ENCODE measurements at places on chromosomes 7 and 10.
A peak's percentile ranks its signal among the peaks of the same experiment; 100 is the strongest.

- H3K27me3 ChIP-seq = peaks cover 3% of the 10 kb centered on the region
- no peaks in the 10 kb centered on the region for H3K4me1 ChIP-seq
- H3K36me3 ChIP-seq = peaks cover 5% of the 10 kb centered on the region
- DNase-seq = no peak
- H3K4me3 ChIP-seq = no peak overlapping the region
These were observed 558.7 kb downstream of the PTPRN2 start for GRCh38 chr7:158028971-158029370.

GRCh38 chr10:118409295-118409694 is 67.2 kb upstream of the FAM204A start:
- H3K4me3 ChIP-seq = no peak overlapping the region
- H3K4me1 ChIP-seq = no peaks in the 10 kb centered on the region
- H3K27ac ChIP-seq = no peak overlapping the region
- peaks cover 19% of the 10 kb centered on the region for H3K27me3 ChIP-seq
- H3K36me3 ChIP-seq = no peaks in the 10 kb centered on the region
- DNase-seq = no peak

GRCh38 chr10:34993782-34994181 is 96.4 kb downstream of the CUL2 start:
- no peaks in the 10 kb centered on the region for H3K36me3 ChIP-seq
- no peak for DNase-seq
- peaks cover 7% of the 10 kb centered on the region for H3K27me3 ChIP-seq
- no peak overlapping the region for H3K4me3 ChIP-seq
- H3K27ac ChIP-seq = no peak overlapping the region
- peaks cover 46% of the 10 kb centered on the region for H3K4me1 ChIP-seq

DNA sequence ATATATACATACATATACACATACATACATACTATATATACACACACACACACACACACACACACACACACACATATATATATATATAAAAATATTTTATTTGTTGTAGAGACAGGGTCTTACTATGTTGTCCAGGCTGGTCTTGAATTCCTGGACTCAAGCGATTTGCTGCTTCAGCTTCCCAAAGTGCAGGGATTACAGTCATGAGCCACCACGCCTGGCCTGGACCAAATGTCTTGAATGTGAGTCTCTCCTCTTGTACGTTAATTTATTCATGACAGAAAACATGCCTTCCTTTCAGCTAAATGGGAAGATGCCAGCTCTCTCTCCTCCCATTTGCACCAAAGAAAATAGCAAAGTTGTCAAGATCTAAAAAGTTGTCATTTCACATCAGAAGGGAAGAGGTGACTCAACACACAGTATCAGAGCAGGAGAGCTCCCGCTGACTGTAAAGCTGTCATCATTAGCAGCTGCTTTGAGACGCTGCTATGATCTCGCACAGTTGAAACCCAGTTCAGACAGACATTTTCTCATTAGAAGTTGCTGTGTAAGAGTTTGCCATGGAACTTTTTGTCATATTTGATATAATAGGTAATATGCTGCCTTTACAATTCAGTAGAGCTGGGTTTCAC is 224.3 kb downstream of the SFMBT2 start:
- H3K4me3 ChIP-seq = no peak overlapping the region
- H3K4me1 ChIP-seq = no peaks in the 10 kb centered on the region
- no peak for DNase-seq
- peaks cover 5% of the 10 kb centered on the region for H3K27me3 ChIP-seq

- 0 out of 2 replicates have a peak, but pooled peaks cover 2% of the 10 kb centered on the region for H3K27me3 ChIP-seq
- peak overlapping the region; percentile 45 for H3K4me3 ChIP-seq
- peaks cover 62% of the 10 kb centered on the region for H3K4me1 ChIP-seq
- peak overlapping the region; percentile 53 for H3K27ac ChIP-seq
- peaks cover 6% of the 10 kb centered on the region for H3K36me3 ChIP-seq
These were observed 26.1 kb upstream of the ADD3 start for GRCh38 chr10:109981650-109982049.

GRCh38 chr10:58782876-58783851 is 270.5 kb downstream of the BICC1 start:
- no peak overlapping the region for H3K4me3 ChIP-seq
- H3K27ac ChIP-seq = peak overlapping the region; percentile 44
- peaks cover 61% of the 10 kb centered on the region for H3K4me1 ChIP-seq
- DNase-seq = peak; percentile 1
- peaks cover 11% of the 10 kb centered on the region for H3K36me3 ChIP-seq

DNA sequence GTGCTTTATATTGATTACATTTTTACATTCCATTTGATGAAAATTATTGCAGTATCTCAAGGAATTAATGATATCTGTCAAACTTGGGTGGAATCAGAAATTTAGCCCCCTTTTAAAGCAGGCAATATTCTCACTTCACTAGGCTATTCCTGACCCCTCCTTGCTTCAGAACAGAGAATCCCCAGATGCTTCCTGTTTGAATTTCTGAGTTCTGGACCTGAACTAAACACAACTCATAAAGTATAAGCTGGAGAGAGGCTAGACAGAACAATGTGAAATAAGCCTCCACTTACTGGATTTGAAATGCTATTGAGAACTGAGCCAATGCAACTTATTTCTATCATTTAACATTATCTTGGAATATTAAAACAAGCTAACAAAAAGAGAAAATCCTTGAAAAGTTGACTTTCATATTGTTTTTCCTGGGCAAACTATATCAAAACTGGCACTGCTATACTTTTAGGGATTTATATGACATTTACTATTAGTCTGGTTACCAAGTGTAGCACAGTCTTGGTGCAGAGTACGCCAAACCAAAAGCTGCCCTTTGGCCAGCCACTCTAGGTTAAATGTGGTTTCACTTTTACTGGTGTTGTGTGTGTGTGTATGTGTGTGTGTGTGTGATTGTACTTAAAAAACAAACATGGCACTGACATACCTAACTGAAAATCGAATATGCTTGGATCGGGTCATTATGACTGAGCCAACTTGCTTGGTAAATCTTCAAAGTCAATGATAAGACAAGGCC is 19.0 kb upstream of the AGMO start:
- H3K36me3 ChIP-seq = peaks cover 5% of the 10 kb centered on the region
- no peak for DNase-seq
- H3K4me3 ChIP-seq = no peak overlapping the region

DNA sequence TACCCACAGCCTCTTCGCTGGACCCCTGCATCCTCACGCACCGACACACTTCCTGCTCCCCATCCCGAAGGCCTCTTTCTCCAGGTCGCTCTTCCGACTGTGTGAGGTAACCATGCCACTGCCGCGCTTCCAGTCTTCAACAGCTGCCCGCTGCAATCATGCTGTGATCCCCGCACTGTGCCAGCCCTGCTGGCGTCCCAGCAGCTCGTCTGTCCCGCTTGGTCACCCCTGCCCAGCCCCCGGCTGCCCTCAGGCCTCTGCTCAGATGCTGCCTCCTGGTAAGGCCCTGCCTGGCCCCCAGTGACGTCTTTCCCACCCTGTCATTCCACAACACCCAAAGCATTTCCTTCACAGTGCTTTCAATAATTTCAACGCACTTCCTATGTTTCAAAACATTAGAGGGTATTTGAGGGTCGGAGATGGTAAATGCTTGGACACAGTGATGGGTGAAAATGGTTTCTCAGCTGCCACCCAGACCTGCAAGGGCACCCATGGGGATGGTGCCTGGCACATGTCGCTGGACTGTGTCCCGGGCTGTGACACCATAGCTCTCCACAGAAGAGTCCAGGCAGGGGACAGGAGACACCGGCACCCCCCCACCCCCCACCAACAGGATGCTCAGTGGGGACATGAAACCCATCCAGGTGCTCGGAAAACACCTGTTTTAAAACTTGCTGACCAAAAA is 125.2 kb downstream of the MAD1L1 start:
- peaks cover 13% of the 10 kb centered on the region for H3K36me3 ChIP-seq
- peaks cover 57% of the 10 kb centered on the region for H3K4me1 ChIP-seq
- H3K27ac ChIP-seq = no peak overlapping the region
- peaks cover 4% of the 10 kb centered on the region for H3K27me3 ChIP-seq

- H3K27ac ChIP-seq = peak overlapping the region; percentile 85
- H3K36me3 ChIP-seq = peaks cover 30% of the 10 kb centered on the region
- peaks cover 52% of the 10 kb centered on the region for H3K4me1 ChIP-seq
These were observed 145.9 kb downstream of the LRRC4 start for GRCh38 chr7:127885222-127885772.

- H3K27ac ChIP-seq = no peak overlapping the region
- H3K4me1 ChIP-seq = peaks cover 5% of the 10 kb centered on the region
- H3K4me3 ChIP-seq = no peak overlapping the region
These were observed 214.0 kb downstream of the PTPRN2 start for GRCh38 chr7:158373476-158374133.

DNA sequence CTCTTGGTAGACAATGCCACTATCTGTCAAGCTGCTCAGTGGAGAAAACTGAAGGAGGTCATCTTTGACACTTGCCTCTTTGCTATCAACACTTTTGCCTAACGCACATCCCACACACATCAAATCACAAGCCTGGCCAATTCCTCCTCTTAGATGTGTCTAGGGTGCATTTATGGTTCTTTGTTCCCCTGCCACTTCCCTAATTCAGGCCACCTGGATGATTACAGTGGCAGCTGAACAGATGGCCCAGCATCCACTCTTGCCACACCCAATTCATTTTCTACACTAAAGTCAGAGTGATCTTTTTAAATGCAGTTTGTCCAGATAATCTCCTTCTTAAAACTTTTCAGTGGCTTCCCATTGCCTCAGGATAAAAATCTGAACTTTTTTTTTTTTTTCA is 58.6 kb downstream of the LAMB4 start:
- no peak overlapping the region for H3K27ac ChIP-seq
- DNase-seq = no peak
- H3K36me3 ChIP-seq = no peaks in the 10 kb centered on the region
- H3K4me1 ChIP-seq = peaks cover 9% of the 10 kb centered on the region
- peaks cover 2% of the 10 kb centered on the region for H3K27me3 ChIP-seq

DNA sequence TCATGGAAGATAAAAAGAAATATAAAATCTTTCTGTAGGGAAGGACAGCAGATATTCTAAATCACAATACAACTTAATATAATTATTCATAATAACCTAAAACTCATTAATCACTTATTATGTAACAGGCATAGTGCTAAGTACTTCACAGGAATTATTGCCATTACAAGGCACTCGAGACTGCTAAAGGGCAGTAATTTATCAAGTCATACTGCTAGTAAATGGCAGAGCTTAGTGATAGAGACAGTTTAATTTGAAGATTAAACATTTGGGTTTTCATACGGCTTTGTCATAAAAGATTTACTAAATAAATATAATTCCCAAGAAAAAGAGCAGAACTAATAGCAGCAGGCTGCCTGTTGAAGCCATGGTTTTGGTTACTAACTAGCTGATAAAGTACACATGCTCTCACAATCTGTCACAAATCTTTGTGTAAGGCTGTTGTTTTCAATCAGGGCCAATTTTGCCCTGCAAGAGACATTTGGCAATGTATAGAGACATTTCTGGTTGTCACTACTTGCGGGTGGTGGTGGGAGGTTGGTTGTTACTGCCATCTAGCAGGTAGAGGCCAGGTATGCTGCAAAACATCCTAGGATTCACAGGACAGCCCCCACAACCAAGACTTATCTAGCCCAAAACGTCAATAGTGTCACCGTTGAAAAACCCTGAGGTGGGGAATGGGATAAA is 233.3 kb upstream of the CACNA2D1 start:
- H3K4me3 ChIP-seq = no peak overlapping the region
- H3K27me3 ChIP-seq = no peaks in the 10 kb centered on the region
- no peak for DNase-seq
- no peaks in the 10 kb centered on the region for H3K4me1 ChIP-seq
- no peak overlapping the region for H3K27ac ChIP-seq

GRCh38 chr7:122038134-122038533 is 105.9 kb downstream of the AASS start:
- no peak overlapping the region for H3K4me3 ChIP-seq
- DNase-seq = no peak
- no peaks in the 10 kb centered on the region for H3K36me3 ChIP-seq
- H3K27me3 ChIP-seq = no peaks in the 10 kb centered on the region
- H3K4me1 ChIP-seq = peaks cover 18% of the 10 kb centered on the region

GRCh38 chr10:88136712-88137111 is 273.3 kb downstream of the PTEN start:
- DNase-seq = no peak
- peaks cover 28% of the 10 kb centered on the region for H3K4me1 ChIP-seq
- H3K4me3 ChIP-seq = no peak overlapping the region
- no peaks in the 10 kb centered on the region for H3K27me3 ChIP-seq
- H3K27ac ChIP-seq = no peak overlapping the region

- H3K4me3 ChIP-seq = no peak overlapping the region
- H3K27ac ChIP-seq = no peak overlapping the region
- H3K27me3 ChIP-seq = no peaks in the 10 kb centered on the region
- peaks cover 12% of the 10 kb centered on the region for H3K4me1 ChIP-seq
These were observed 17.9 kb downstream of the NHLRC2 start for GRCh38 chr10:113872139-113873030.

- DNase-seq = no peak
- no peaks in the 10 kb centered on the region for H3K4me1 ChIP-seq
- no peak overlapping the region for H3K4me3 ChIP-seq
- H3K36me3 ChIP-seq = peaks cover 3% of the 10 kb centered on the region
- H3K27me3 ChIP-seq = 0 out of 2 replicates have a peak, but pooled peaks cover 3% of the 10 kb centered on the region
- H3K27ac ChIP-seq = no peak overlapping the region
These were observed 218.7 kb downstream of the WDR37 start for GRCh38 chr10:1274701-1275544.

GRCh38 chr10:72218325-72218724 is 2.2 kb upstream of the ASCC1 start:
- peaks cover 2% of the 10 kb centered on the region for H3K27me3 ChIP-seq
- DNase-seq = no peak
- no peak overlapping the region for H3K4me3 ChIP-seq
- H3K27ac ChIP-seq = no peak overlapping the region

Measured in HFFc6 (cell line).